ENCODE measurements at places on chromosomes 4 and X.

DNA sequence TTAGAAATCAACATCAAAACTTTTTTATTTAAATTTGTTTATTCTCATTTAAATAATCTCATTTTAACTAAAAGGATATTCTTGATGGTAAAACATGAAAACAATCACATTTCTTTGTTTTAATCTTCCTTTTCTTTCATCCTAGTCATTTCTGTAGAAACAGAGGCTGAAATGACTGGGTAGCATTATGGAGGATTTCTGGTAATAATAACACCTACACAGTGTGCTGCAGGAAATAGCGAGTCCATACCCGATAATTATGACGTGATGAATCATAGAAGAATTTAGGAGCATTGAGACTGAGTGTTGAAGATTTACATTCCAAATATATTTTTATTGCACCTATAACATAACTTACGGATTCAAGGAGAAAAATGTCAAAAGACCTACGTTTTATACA lies 31.4 kb upstream of the BBS12 start:
- DNase-seq = no peak

GRCh38 chrX:125507119-125507518 lies 187.4 kb downstream of the TEX13C start:
- no peak for DNase-seq

- DNase-seq = no peak
Observed at GRCh38 chrX:21943460-21944135, 3.1 kb downstream of the SMS start.

DNA sequence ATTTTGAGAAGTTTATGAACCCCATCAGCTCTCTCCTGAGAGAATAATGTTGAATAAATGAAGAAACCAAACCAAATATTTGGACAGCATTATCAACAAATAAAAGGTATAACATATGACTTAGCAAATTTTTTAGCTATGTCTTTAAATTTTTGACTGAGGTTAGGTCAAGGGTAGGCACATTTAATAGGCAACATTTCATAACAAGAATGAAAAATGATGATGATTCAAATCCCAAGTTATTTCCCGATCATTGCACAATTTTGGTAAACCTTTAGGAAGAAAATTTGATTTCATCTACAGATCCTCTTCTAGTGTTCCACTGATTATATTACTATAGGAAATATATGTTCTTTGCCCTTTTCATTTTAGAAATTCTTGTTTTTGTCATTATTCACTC lies 123.7 kb upstream of the TLR3 start:
- DNase-seq = no peak

- DNase-seq = no peak
Observed at GRCh38 chr4:104870495-104871233, 276.0 kb upstream of the TET2 start.

DNA sequence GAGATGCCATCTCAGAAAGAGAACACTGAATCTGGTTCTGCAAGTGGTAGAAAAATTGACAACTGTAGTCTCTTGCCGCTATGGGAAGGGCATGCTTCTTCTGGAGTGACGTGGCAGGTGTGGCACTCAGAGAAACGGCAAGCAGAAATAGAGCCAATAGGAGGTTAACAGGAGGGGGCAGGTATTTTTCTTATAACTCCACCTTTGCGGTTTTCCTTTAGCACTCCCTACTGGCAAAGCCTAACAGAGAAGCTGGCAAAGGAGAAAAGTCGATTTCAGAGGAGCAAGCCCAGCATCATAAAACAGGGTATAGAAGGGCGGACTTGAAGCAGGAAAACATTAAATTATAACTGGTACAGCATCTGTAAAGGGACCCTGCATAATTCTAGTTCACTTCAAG lies 1382.2 kb downstream of the PCDH18 start:
- no peak for DNase-seq

GRCh38 chr4:188620608-188621007 lies 481.4 kb downstream of the TRIML1 start:
- DNase-seq = no peak

GRCh38 chr4:120855307-120856001 lies 67.1 kb downstream of the PRDM5 start:
- no peak for DNase-seq

DNA sequence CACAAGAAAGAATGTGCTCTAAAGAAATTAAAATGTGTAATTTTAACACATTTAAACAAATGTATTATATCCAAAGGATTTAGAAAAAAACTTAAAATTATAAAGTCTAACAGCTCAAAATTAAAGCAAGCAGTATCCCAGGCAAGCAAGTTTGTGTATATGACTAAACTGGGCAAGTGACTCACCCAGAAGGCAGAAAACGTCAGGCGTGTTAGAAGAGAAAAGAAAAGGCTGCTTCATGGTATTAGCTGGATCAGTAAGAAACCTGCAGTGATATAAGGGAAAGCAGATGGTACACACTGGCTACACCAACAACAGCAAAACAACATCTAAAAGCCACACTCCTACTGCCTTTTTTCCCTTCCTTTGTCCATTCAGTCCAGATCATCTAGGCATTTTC lies 250.6 kb upstream of the NDST3 start:
- no peak for DNase-seq

DNA sequence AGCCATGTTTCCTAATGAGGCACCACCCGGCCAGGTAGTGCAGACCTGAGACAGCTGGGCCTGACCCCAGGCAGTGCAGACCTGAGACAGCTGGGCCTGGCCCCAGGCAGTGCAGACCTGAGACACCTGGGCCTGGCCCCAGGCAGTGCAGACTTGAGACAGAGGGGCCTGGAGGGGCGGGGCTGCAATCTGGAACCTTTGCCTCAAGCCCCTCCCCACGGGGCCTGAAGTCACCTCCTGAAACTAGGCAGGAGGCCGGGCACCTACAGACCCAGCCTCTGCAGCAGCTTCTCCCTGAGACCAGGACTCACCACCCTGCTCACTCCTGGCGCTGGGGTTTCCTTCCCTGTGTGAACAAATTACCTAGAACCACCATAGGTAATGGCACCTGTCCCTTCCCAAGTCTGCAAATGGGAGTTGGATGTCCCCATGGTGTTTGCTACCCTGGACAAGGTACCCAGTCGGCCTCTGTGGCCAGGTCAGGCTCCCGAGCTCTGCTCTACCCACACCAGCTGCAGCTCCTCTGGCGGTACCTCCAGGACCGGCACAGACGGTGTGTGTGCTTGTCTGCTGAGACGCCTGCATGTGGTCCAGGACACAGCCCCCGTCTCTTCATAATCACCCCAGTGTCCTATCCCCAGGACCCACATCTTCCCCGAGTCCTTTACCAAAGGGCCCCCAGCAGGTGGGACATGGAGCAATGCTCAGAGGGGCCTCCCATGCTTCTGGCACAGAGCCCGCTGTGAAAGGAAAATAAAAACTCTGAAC lies 53.1 kb upstream of the C4orf50 start:
- DNase-seq = no peak

DNA sequence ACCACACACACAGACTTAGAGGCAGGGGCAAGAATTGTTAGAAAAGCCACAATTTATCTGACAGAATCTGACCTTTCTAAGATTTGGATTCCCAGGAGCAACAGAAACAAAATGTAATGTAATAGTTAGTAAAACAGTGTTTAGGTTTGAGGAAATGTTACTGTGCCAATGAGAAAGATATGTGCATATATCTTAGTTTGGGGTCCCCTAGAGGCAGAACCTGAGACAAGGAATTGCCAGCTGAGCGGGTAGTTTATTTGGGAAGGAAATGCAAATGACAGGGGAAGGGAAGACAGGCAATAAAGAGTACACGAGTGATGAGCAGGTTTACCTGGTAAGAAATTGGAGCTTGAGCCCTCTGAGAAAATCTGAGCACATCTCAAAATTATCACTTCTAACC lies 31.3 kb upstream of the DDX53 start:
- no peak for DNase-seq

GRCh38 chrX:149762696-149763614 lies 10.9 kb upstream of the HSFX1 start:
- no peak for DNase-seq

DNA sequence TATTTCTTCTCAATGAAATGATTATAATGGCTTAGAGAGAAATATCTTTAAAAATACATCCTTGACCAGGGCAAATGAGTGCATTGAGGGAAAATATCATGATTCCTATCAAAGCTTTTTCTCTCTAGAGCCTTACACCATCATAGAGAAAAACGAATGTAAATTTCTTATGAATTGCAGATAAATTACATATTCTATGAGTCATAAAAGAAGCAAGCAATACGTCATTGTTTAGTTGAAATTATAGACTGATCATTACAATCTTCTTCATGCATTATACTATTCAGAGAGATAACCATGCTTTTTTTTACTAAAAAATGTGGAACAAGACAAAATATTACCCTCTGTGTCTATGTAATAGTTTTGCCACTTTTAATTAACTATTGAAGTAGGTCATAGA lies 100.9 kb upstream of the RXFP1 start:
- no peak for DNase-seq

- DNase-seq = no peak
Observed at GRCh38 chr4:74874753-74875367, 58.1 kb upstream of the PARM1 start.

GRCh38 chr4:24229978-24230377 lies 340.1 kb upstream of the PPARGC1A start:
- no peak for DNase-seq

DNA sequence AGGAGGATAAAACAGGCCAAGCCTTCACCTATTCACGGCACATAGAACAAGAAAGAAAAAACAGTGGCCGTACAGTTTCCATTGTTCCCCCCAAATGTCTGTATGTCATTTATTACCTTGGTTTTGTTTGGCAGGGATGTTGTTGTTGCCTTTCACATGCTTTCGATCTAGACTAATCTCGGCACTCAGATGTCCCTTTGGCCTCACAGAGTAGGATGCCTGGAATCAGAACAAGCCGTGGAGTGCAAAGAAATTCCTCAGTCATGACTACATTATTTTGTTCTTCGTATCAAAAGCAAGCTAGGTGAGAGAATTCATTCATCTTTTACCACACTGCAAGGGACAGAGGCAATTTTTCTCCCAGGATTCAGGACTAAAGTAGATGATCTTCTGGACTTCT lies 106.9 kb downstream of the SMIM20 start:
- DNase-seq = no peak

GRCh38 chr4:135239964-135240363 lies 1038.4 kb upstream of the PABPC4L start:
- no peak for DNase-seq

GRCh38 chr4:149706942-149707341 lies 108.7 kb downstream of the IQCM start:
- DNase-seq = no peak

DNA sequence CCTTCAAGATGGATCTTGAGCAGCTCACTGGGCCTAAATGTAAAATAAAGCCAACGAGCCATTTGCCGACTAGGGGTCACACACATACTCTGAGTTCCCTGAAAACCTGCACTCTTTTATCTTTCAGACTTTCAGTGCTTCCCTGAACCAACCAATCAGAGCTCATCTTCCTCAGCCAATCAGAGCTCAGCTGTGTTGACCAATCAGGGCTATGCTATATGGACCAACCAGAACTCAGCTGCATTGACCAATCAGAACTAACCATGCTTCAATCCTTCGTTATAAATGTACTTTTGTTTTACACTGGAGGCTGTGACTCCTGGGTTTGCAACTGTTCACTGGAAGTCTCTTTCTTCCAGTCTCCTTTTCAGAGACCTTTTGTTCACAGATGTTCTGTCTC lies 19.3 kb downstream of the SLC25A53 start:
- DNase-seq = no peak

- DNase-seq = no peak
Observed at GRCh38 chr4:159723341-159724048, 620.6 kb downstream of the RAPGEF2 start.

- DNase-seq = no peak
Observed at GRCh38 chr4:38670109-38670901, 6.3 kb downstream of the KLF3 start.

GRCh38 chrX:148333989-148334388 lies 166.4 kb upstream of the AFF2 start:
- DNase-seq = no peak

DNA sequence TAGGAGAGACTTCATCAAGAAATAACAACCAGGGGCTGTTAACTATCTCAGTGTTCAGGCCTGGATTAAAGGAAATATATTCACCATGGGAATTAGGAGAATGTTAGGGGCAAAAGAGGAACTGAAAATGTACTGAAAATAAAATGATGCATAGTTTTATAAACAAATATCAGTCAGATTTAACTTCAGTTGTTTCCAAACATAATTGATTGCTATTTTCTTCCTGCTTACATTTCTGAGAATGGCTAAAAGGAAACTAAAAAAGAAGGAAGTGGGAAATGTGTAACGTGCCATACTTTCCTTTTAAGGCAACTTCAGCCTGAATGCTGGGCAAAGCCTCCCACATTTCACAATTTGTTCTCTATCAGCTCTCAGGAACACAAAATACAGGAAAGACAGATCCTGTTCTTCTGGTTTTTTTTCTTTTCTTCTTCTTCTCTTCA lies 178.1 kb downstream of the MAML3 start:
- peak; percentile 52 for DNase-seq

GRCh38 chr4:76984788-76985211 lies 35.2 kb downstream of the SEPTIN11 start:
- DNase-seq = no peak

GRCh38 chr4:24770032-24770584 lies 25.3 kb upstream of the SOD3 start:
- no peak for DNase-seq

GRCh38 chr4:52957835-52958631 lies 95.9 kb downstream of the RASL11B start:
- no peak for DNase-seq

GRCh38 chr4:2362266-2363055 lies 56.0 kb downstream of the ZFYVE28 start:
- no peak for DNase-seq

DNA sequence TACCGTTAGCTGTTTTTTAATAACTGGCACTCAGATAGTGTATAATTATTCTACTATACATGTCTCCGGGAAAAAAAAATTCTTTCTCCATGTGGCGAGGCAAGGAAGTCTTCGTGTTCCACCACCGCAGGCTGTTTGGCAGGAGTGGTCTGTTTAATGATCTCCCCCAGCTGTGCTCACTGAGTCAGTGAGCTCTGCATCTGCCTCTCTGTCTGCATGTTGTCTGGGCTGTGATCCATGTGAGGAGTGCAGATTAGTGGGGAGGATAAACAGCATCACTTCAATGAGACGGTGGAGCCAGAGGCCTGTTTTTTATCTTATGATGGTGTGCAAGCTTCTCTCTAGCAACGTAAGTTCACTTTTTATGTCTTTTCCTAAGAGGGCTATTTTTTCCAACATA lies 69.8 kb downstream of the RPS3A start:
- DNase-seq = peak; percentile 26

DNA sequence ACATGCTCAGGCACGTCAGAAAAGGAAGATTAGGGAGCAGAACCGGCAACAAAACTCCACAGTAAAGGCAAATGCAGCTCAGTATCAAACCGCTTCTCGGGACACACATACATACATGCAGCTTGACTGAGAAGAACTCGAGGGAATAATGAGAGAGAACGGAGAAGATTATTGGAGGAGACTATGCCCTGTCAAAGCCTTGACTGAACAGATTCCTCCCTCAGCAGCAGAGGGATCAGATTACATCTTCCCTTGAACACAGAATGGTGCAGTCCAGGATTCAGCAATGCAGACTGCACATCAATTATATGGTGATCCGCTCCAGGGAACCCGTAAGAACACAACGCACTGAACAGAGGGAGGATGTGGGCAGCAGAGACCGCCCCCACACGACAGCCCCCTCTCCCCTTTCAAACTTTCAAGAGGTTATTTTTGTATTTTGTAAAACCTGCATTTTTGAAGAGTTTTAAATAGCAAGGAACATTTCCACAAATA lies 183.2 kb downstream of the FBXW7 start:
- peak; percentile 48 for DNase-seq

- no peak for DNase-seq
Observed at GRCh38 chr4:25015012-25015411, 15.7 kb downstream of the LGI2 start.

Data from breast epithelium (tissue), 4 donors.